ENCODE measurements at places on chromosomes 5 and 9.

DNA sequence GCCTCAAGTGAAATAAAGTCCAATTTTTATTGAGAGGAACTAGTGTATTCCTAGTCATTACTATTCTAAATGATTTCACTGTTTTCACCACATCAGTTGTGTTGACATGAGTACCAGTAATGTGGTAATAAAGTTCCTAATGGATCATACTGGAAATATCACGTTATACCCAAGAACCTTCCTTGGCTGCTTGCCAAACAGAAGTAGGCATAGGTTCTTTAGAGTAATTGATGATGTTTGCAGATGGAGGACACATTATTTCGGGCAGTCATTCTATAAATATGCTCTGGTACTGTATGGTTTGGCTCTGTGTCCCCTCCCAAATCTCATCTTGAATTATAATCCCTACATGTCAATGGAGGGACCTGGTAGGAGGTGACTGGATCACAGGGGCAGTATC, 15.1 kb downstream of the SNCAIP start:
- DNase-seq = no peak

GRCh38 chr5:103582364-103582763, 19.8 kb upstream of the NUDT12 start:
- peak; percentile 64 for DNase-seq

DNA sequence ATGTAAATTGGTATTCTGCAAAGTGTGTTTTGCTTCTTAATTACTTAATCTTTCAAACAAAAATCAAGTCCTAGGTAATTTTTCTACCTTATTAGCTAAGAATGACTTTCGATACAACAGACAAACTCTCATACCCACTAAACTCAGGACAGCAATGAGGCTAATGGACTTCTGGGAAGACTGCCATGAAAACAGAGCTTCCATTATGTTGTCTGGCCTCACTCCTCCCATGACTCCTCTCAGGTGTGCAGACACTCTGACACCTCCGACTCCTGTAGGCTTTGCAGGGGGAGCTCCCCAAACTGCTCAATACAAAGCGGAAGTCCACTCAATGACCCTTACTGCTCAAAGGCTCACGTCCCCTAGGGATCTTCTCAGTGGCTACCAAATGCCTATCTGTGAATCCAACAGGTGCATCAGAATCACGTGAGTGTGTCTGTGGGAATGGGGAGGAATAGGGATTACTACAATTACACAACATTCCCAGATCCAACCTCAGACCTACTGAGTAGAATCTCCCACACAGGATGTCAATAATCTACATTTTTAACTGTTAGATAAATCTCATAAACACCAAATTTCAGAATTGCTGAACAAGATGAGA, 289.9 kb downstream of the RAB3C start:
- no peak for DNase-seq

GRCh38 chr9:130886981-130887380, 9.6 kb downstream of the QRFP start:
- DNase-seq = no peak

DNA sequence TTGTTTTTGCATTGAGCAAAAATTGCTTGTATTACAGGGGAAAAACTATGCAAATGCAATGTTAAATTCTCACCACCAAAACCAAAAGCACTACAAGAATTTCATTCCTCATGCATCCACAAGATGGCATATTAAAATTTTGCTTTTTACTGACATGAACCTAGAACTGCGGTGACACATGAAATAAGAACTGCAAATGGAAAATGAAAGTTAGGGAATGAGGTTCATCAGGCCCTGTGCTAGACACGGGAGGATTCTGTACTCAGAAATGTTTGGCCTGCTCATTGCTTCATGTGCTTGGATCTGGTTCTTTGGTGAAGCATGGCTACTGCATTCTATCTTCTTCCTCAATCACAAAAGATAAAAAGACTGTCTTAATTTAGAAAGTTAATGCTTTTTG, 9.1 kb upstream of the RFK start:
- peak; percentile 9 for DNase-seq

DNA sequence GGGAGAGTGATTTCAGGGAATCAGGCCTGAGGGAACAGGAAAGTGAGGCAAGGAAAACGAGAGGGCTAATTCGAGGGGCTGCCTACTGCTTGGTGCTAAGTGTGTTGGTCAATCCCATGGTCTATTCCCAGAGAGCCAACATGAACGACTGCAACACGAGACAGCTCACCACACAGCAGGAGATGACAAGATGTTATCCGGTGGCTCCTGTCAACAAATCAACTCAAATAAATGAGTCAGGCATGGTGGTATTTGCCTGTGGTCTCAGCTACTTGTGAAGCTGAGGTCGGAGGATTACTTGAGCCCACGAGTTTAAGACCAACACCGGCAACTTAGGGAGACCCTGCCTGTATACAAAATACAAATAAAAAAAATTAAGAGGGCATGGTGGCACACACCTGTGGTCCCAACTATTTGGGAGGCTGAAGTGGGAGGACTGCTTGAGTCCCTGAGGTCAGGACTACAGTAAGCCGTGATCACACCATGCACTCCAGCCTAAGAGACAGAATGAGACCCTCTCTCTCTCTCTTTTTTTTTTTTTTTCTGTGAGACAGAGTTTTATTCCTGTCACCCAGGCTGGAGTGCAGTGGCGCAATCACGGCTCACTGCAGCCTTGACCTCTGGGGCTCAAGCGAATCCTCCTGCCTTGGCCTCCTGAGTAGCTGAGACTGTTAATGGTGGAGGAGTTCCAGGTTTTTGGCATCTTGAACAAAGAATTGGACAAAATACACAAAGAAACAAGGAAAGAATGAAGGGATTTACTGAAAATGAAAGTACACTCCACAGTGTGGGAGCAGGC, 9.0 kb upstream of the FAF2 start:
- DNase-seq = peak; percentile 90

DNA sequence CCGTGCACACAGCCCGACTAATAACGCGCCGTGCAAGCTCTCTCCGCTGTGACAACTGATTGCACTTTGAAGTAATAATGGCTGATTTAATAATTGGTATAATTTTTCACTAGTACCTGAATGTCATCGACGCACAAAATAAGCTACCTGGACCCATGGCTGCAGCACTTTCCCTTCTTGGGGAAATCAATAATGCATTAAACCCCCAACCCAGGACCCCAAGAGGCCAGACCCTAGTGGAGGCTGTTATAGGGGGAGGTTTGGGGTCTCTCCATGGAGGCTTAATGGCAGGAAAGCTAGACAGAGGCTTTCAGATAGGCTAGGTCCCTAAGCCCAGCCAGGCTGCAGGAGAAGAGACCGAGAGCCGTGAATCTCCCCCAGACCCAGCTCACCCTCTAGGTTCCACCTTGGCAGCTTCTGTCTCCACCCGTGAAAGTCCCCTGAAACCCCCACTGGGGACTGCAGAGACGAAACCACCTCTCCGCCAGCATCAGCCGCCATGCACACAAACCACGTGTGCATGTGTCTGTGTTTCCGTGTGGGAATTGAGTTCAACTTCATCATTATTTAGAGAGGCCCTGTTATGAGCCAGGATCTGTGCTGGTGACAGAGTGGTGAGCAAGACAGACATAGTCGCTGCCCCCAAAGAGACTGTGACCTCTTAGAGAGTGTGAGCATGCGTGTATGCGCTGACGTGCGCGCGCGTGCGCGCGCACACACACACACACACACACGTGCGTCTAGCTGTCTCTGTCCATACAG, 168.6 kb upstream of the MVB12B start:
- DNase-seq = no peak

GRCh38 chr5:174567506-174568141, 156.8 kb upstream of the MSX2 start:
- DNase-seq = peak; percentile 65

DNA sequence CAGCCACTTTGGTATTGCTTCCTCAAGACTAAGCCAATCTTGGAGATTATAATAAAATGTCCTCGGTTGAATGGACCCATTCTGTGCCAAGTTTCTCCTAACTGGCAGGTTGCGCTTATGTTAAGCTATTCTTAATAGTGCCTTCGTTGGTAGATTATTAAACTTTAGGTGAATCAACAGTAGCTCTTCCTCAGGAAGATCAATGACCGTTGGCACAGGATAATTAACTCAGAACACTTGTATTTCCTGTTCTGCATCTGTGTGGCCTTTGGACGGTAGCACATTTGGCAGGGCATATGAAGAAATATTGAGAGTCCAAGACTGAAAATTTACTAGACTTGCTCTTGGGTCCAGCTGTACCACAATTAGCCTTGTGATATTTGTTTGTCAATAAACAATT, 402.9 kb downstream of the MLLT3 start:
- no peak for DNase-seq

GRCh38 chr5:10354048-10354872, 765 bp downstream of the MARCHF6 start:
- no peak for DNase-seq

- DNase-seq = no peak
These were observed 74.3 kb downstream of the MUSK start for GRCh38 chr9:110742741-110743371.

DNA sequence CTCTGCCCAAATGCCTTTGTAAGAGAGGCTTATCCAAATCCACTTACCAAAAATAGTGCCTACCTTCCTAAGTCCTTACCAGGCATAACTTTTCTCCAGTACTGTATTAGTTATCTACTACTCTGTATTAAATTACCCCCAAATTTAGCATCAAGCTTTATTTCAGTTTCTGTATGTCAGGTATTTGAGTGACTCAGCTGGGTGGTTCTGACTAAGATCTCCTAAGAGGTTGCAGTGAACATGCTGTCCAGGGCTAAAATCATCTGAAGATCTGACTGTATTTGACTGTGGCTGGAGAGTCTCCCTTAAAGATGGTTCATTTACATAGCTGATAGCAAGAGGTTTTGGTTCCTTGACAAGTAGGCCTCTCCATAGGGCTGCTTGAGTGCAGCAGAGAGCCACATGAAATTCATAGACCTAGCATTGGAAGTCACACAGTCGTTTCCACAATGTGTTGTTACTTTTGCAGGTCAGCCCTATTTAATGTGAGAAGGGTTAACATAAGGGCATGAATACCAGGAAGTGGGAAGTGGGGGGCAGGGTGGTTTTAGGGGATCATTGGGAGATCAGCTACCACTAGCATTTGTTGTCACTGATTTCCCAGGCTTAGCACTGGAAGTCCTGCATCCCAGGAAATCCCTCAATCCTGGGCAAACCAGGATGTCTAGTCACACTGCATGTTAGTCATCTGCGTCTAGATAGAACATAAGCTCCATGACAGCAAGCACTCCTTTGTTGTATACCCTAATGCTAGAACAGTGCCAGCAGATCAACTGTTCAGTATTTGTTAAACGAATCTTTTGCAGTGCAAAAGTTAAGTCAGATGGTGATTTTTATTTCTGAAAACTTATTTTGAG, 2.0 kb upstream of the ZNF622 start:
- DNase-seq = no peak

DNA sequence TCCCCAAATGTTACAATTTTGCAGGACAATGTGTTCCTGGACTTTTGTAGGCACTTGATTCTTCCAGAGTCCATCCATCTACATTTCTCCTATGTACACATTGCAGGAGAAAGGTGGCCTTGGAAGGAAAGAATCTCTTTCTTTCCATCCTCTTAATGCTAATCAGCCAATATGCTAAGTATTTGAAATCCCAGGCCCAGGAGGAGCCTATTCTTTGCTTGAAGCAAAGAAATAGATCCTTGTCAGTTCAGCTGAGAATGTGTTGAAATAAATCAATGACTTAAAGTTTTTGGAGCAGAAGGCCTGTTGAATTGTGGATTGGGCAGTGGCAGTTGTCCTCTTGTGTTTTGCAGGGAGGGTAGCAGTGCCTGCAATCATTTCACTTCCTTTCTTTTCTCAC, 113.3 kb downstream of the PTTG1 start:
- no peak for DNase-seq

DNA sequence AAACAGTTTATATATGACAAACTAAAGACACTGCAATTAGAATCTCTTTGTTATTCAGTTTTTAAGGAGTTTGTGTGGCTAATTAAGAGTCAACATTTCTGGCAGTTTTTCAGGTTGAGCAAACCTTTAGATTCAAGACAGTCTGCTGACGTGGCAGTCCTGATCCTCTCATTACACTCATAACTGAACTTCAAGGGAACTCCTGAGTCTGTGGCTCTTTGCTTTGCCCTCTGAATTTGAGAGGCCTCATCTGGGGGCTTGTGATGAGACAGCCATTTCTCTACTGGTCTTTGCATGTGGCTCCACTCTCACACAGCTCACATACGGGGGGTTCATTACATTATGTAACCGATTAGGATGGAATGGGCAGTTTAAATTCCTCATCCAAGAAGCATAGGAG, 182.9 kb upstream of the MEF2C start:
- DNase-seq = no peak

GRCh38 chr5:142817949-142818431, 47.8 kb downstream of the ARHGAP26 start:
- no peak for DNase-seq
